Activated T-helper 1 cell treated with anti-CD3 and anti-CD28 coated beads, Interleukin-12 subunit alpha, Interleukin-12 subunit beta, Interleukin-2, Interleukin-4 antibody, amounts not matched to agents 30 ng/mL and 10 ng/mL and 1 ng/mL, durations not matched to agents 14 hours and 24 hours and 36 hours (primary cell): ENCODE measurements at places on chromosomes 4 and X.

DNA sequence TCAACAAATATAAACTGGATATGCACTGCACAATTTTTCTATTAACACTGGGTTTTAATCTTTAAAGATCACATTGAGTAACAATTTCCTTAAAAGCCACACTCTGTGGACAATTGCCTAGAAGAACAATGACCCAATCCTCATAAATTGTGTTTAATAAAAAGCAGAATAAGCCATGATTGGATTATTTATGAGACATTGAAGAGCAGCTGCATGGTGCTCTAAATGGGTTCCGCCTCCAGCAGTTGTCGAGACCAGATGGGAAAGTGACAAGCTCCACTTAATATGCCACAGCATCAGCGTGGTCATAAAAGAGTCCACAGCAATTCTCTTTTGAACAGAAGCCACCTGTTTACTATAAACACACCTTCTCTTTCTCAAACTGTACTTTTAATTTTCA is 635.2 kb upstream of the FRG1 start:
- no peak for DNase-seq

- no peak for DNase-seq
These were observed 106.8 kb downstream of the ARSJ start for GRCh38 chr4:113872426-113873260.

DNA sequence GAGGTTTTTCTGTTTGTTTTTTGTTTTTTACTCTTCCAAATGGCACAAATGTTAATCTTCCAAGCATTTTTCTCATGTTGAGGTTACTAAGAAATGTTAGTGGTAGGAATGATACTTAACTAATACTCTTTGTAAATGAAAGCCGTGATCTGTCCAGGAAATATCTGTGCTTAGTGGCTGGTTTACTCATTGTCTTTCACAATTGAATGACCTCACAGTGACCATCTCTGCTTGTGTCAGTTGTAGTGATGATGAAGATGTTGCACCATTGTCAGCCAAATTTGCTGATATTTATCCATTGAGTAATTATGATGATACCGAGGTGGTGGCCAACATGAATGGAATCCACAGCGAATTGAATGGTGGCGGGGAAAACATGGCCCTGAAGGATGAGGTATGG is 93.5 kb downstream of the TNIP2 start:
- no peak for DNase-seq

- DNase-seq = no peak
These were observed 71.0 kb downstream of the DDX60L start for GRCh38 chr4:168409089-168409801.

GRCh38 chrX:41001327-41001726 is 83.9 kb upstream of the USP9X start:
- no peak for DNase-seq

DNA sequence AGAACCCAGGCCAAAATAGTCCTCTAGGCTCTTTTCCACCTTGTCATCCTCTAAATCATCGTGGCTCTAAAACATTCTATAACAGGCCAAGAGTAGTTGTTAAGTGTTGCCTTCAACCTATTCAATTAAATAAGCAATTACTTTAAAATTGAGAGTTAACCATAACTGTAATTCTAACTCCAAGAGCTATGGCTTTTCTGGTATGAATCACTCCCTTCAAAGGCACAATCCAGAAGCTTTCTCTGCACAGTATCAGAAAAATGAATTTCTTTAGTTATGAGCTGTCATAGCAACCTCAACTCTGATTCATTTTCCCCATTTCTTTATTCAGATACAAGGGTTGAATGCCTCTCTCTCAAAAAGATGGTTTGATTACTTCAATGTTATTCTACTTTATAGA is 21.7 kb downstream of the INPP4B start:
- DNase-seq = no peak

DNA sequence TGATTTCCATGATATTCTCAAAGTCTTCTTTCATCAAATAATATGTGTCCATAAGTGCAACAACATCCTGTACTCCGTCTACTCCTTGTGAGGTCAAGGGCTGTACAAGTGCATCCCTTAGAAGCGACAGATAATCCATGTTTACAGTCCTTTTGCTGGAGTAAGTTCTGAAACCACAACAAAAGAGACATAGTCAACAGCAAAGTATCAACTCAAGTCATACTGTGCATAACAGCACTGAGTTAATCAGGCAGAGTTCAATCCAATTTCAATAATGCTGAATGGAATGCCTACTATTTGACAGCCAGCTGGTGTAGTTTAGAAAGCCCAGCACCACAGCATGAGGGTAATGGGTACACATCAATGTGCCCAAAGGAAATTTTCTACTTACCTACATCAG is 74.5 kb downstream of the RFC1 start:
- DNase-seq = no peak

- no peak for DNase-seq
These were observed 71.3 kb upstream of the FBXW7 start for GRCh38 chr4:152607178-152607577.

GRCh38 chr4:13097971-13098370 is 386.2 kb downstream of the RAB28 start:
- no peak for DNase-seq

- no peak for DNase-seq
These were observed 35.2 kb upstream of the SPINK2 start for GRCh38 chr4:56856656-56857055.

- no peak for DNase-seq
These were observed 38.2 kb upstream of the ADRA2C start for GRCh38 chr4:3727847-3728469.

- no peak for DNase-seq
These were observed 1.7 kb downstream of the CLCN4 start for GRCh38 chrX:10158279-10159144.

DNA sequence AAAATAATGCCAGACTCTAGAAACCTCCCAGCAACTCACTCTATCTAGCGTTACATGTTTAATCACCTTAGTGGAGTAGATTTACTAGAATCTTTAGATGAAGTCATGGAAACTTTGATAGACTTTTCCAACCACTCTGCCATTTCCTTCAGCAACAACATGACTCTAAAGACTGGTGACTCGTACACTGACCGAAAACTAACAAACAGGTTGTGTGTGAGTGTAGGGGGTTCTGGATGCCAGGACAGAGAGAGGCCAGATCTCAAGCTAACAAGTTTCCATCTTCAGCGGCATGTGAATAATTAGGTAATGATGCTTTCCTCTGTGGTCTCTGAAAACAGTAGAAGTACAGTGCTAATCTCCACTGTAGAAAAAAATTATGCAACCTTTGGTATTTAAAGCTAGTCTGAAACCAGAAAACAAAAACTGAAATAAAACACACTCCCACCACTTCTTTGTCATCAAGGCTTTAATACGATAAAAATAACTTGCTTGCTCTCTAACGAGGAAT is 286.4 kb downstream of the PRDM5 start:
- DNase-seq = no peak

GRCh38 chr4:124708517-124709300 is 3.8 kb downstream of the ANKRD50 start:
- no peak for DNase-seq

DNA sequence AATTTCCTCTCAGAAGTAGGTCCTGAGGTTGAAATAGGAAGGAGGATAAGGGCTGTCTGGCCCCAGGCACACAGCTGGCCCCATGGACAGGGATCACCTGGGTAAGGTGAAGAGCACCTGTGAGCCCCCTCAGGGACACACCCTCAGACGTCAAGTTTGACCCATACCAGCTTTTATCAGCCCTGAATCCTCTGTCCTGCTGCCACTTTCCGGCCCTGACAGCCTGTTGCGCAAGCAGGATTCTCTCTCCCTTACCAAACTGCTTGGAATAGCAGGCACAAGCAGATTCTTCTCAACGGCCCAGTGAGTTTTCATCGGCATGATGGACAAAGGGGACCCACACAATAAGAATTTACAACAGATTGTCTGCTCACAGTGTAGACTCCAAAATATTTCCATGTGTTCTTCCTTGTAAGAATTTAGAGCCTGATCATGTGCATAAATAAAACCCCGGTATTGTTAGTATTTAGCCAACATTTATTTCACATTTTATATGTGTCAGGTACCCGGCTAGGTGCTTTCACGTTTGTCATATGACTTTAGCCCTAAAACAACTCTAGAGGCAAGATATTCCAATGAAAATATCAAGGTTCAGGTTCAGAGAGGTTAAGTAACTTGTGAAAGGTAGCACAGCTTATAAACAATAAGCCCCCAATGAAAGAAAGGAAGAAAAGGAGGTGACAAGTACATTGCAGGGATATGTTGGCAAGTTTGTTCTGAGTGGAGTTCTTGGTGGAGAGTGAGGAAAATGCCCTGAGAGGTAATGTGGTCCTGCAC is 107.2 kb upstream of the KIT start:
- DNase-seq = no peak

DNA sequence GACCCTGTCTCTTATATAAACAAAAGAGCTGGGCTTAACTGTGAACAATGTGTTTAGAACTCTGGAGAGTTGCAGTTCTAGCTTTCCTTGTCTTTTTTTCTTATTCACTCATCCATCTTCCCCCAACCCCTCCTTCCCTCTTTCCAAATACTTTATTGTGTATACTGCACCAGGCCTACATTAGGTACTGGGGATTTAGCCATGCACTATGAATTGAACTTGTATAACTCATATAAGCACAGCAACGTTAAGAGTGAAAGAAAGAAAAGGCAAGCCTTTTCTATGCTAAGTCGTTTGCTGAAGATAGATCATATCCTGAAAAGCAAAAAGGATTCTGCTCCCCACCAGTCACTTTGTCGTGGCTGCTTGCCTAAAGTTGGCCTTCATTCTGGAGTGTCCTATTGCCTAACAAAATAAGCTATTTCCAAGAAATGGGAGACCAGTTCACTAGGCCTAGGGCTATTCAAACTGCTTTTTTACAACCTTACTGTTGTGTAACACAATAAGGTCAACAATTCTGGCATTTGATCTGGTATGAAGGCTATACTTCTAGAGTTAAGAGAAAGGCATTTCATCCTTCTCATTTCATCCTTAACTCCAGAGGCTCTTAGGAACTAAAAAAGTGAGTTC is 32.2 kb downstream of the CCNI start:
- DNase-seq = no peak
